ENCODE measurements at places on chromosomes 1 and 21.

DNA sequence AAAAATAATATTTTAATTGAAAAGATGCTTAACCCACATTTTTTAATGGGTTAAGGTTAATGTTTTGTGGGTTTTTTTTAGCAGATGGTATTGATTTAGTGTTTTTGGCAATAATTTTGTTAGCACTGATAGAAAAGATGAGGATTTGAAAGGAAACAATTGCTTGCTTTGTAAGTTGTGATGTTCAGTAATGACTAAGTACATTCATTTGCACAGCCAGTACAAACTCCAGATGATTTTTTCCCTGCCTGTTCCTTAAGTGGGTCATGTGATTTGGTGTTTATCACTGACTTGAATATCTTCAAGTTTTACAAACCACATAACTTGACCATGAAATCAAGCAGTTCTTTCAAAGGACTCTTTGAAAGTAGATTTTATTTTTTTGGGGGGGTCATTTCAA lies 15.0 kb downstream of the DISP1 start:
- no peak for DNase-seq

GRCh38 chr1:162878000-162878596 lies 17.1 kb upstream of the CCDC190 start:
- no peak for DNase-seq

GRCh38 chr1:117499071-117499470 lies 106.8 kb upstream of the TENT5C start:
- DNase-seq: no peak

- DNase-seq: no peak
Observed at GRCh38 chr1:61935516-61935915, 193.2 kb downstream of the PATJ start.

- no peak for DNase-seq
Observed at GRCh38 chr1:161218301-161219077, 3.4 kb downstream of the FCER1G start.

DNA sequence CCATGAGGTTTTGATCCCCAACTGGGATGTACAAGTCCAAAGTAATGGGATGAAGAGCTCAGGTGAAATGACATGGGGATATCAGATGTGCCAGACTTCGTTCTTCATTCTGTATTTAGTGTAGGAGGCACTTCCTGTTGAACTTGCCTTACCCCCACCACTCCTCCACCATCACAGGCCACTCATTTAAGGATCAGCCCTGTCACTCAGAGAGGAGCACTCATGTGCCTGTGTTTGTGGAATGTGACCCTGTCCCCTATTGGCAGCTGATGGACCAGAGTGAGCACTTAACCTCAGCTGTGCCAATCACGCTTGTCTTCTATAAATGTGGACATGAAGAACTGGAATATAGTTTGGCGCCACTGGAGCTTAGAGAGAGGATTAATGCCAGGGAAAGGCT lies 91.4 kb upstream of the CTTNBP2NL start:
- DNase-seq: no peak

DNA sequence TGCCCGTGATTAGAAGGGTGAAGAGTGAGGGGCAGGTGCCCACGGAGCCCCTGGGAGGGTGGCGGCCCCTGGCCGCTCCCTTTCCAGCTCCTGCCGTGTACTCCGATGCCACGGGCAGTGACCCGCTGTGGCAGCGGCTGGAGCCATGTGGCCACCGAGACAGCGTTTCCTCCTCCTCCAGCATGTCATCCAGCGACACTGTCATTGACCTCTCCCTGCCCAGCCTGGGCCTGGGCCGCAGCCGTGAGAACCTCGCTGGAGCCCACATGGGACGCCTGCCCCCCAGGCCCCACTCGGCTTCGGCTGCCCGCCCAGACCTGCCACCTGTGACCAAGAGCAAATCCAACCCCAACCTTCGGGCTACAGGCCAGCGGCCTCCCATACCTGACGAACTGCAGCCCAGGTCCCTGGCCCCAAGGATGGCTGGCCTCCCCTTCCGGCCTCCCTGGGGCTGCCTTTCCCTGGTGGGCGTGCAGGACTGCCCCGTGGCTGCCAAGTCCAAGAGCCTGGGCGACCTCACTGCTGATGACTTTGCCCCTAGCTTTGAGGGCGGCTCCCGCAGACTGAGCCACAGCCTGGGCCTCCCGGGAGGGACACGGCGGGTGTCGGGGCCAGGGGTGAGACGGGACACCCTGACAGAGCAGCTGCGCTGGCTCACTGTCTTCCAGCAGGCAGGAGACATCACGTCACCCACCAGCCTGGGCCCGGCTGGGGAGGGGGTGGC lies 22.0 kb downstream of the PANK4 start:
- no peak for DNase-seq

DNA sequence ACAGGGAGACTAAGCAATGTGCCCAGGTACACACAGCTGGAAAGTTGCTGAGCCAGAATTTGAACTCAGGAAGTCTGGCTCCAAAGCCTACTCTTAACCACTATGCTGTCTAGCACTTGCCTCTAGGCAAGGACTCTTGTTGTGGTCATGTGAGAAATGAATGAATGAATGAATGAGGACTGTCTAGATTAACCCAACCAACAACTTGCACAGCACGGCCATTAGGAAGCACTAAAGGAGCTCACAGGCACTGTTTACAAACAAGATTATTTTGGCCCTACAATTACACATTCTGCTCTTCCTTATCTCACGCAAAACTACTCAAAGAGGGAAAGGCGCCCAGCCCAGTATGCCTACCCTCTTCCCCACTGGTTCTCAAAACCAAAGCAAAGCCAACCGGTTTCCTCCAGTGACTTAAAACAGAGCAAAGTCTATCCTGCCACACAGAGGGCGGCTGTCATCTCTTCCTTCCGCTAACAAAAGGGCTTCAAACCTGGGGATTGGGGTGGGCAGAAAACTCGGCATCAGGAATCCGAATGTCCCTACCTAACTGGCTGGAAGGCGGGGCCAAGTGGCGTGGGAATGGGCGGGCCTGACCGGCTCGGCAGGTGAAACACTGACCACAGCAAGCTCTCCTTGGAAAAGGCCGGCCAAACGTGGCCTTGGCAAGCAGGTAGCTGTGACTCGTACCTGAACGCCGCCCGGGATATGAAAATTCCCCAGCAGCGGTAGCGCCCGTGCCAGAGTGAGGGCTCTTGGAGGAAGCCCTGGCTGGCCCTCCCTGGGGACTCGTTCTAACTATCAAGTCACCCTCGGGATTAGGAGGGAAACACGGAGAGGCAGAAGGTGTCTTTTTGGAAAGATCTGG lies 948 bp downstream of the STK40 start:
- DNase-seq: no peak

GRCh38 chr1:211886551-211886950 lies 56.0 kb upstream of the LPGAT1 start:
- no peak for DNase-seq

DNA sequence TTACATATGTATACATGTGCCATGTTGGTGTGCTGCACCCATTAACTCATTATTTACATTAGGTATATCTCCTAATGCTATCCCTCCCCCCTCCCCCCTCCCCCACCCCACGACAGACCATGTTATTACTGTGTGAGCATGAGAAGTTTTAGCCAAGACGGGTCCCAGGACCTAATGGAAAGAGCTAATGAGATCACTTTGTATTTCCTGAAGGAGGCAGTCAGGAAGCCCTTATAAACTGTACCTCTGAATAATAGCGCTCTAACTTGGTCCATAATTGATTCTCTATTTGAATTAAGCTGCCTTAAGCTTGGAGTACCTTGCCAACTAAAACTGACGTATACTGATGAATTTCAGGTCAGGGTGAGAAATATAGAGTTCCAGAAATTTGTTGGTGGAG lies 4.1 kb upstream of the NEGR1 start:
- DNase-seq: no peak

DNA sequence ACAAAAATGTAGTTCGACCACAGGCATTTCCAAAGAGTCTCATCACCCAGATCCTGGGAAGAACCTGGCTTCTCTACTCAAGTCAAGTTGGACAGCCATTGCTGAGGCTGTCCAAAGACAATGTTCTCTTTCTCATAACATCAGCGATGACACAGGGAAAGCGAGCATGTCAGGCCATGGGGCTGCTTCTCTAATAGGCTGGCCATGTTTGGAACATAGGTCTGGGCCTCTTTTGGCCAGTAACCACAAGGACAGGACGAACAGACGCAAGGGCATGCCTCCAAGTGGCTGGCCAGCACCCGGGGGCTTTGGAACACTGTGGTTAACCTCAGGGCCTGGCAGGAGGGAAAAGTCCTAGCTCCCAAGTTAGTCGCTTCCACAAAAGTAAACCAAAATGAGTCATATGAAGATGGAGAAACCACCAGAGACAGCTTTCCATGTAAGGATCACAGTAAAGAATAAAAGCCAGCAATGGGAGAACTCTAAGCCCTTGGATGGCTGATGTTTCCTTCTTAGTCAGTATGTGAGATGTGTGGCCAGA lies 80.6 kb upstream of the SLC44A3 start:
- DNase-seq: no peak

DNA sequence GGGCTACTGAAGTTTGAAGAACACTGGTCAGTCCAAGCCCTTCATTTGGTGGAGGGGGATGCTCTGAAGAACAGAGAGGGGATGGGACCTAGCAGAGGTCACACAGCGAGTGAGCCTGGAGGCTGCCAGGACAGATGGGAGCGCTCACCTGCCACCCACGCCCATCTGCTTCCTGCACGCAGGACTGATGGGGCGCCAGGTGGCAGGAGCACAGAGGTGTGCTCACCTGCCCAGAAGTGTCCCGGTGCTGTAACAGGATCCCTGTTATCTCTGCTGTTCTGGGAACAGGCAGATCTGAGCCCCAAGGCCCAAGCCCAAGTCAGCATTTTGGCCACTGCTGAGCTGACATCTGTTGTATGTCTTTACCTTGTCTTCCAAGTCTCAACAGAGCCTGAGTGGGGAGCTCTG lies 40.5 kb downstream of the EPHB2 start:
- DNase-seq: no peak

DNA sequence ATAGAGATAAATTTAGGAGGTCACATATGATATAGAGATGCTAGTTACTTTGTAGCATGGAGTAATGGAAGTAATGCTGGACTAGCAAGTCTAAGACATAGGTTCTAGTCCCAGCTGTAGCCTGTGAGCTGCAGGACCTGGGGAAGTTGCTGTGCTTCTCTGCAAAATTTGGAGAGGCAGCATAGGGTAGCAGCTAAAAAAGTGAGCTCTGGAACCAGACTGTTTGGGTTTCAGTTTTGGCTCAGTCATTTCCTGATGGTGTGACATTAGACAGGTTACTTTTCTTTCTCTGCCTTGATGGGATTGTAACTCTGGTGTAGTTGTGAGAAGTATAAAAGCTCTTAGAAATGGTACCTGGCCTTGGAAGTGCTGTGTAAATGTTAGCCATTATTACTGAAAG lies 3.3 kb downstream of the METTL13 start:
- no peak for DNase-seq

DNA sequence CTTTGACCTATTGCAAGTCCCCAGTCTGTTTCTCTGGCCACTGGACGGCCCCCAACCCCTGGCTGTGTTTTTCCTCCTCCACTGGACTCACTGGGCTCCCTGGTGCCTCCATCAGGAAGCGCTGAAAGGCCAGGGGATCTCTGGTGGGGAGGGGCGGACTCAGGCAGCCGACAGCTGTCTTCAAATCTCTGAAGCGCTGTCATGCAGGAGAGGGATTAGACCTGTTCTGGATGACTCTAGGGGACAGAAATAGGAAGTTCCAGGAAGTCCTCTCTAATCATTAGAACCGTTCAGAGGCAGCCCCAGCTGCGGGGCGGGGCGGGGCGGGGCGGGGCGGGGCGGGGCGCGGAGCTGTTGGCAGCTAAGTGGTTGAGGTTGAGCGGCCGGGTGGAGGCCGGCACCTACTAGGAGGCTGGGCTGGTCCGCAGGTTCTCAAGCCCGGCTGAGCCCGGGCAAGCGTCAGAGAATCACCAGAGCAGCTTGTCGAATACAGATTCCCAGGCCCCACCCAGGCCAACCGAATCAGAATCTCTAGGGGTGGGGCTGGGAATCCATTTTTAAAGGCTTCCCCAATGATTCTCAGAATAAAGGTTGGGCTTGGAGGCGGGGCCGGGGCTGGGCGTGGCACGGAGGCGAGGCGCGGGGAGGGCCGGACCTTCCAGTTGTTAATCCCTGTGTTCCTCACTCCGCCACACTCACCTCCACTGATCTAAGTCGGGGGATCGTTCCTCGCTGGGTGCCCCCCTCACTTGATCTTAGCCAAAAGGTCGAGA lies 11.4 kb upstream of the PHLDA3 start:
- peak; percentile 61 for DNase-seq

- no peak for DNase-seq
Observed at GRCh38 chr1:20698195-20698910, 19.5 kb downstream of the KIF17 start.
